Colonic mucosa (tissue), 4 donors: ENCODE measurements at places on chromosomes 16 and 17.
A peak's percentile ranks its signal among the peaks of the same experiment; 100 is the strongest.

DNA sequence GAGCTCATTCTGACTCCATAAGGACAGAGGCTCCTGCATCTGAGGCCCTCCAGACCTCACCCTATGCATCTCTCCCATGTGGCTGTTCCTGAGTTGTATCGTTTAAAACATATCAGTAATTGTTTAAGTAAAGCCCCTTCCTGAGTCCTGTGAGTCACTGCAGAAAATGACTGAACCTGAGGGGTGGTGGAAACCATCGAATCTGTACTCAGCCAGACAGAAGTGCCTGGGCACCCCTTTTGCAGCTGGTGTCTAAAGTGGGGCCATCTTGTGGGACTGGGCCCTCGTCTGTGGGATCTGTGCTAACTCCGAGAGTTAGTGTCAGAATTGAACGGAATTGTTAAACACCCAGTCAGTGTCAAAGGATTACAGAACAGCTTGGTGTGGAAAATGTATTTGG lies 25.4 kb downstream of the CMTM3 start:
- no peak for DNase-seq

DNA sequence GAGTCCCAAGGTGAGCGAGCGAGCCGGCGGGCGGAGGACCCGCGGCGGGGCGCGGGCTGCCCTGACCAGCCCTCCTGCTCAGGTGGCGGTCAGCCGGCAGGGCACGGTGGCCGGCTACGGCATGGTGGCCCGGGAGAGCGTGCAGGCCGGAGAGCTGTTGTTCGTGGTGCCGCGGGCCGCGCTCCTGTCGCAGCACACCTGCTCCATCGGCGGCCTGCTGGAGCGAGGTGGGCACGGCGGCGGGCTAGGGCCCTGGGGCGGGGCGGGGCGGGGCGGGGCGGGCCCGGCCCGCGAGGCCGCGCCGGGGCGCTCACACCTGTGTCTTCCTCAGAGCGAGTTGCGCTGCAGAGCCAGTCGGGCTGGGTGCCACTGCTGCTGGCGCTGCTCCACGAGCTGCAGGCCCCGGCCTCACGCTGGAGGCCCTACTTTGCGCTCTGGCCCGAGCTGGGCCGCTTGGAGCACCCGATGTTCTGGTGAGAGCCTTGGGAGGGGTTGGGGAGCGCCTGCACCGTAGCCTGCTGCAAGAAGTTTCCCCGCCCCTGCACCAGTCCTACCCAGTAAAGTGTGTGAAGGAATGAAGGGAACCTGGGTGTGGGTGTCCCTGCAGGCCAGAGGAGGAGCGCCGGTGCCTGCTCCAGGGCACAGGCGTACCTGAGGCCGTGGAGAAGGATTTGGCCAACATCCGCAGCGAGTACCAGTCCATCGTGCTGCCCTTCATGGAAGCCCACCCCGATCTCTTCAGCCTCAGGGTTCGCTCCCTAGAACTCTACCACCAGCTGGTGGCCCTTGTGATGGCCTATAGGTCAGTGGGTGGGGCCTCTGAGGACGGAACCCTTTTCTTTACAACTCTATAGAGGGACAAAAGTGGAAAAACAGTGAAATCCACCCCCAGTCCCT lies 802 bp downstream of the SETD6 start:
- DNase-seq, result peak; percentile 66

- no peak for DNase-seq
These were observed 119.7 kb upstream of the CIBAR2 start for GRCh38 chr16:85231959-85232358.

DNA sequence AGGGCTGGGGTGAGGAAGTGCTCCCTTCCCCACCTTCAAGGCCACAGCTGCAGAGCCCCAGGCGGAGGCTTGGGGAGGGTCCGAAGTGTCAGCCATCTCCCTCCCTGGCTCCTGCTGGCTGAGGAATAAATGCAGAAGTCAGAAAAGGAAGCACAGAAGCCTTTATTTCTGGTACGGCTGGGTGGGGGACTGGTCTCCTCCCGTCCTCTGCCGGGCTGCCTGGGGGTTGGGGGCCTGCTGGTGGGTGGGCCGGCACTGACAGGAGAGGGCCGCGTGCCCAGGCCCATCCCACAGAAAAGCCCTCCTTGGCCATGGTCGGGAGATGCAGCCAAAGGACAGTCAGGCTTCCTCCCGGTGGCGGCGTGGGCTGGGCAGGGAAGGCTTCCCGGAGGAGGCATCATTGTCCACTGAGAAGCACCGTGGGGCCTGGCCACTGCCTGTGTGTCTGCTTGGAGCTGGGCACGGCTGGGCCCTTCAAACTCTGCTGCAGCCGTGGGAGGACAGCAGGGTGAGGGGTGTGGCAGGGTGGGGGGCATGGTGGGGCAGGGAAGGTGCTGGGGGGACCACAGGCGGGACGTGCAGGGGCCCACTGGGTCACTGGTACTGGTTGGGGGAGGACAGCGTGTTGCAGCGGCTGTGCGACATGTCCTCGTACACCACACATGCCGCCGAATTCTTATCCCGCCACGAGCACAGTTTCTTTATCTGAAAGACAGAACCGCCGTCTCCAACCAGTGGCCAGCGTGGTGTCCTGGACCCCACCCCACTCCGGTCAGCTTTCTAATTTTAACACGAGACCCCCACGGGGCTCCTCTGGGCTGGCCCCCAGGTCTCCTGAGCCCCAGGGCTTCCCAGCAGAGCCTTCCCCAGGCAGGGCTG lies 2.4 kb downstream of the CD7 start:
- DNase-seq, result no peak

- DNase-seq, result no peak
These were observed 754 bp downstream of the RAB11FIP4 start for GRCh38 chr17:31392002-31392855.
